ENCODE measurements at places on chromosomes 12 and 14.

GRCh38 chr12:13599176-13599575 is 382.2 kb downstream of the GRIN2B start:
- DNase-seq, result no peak

DNA sequence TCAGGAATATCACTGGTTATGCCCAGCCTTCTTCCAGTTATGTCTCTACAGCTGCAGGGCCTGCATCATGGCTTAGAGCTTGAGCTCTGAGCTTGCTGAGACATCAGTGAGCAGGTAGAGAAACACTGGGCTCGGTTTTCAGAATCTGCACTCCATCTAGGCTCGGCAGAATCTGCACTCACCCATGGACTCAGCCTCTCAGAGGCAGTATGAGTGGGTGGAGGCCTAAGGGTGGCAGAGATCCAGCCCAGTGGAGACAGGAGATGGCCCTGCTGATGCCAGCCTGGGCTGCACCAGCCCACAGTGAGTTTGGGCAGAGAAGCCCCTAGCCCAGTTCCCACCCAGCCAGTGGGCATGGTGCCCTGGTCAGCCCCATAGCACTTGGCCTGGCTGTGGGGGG is 12.8 kb downstream of the KRT80 start:
- no peak for DNase-seq

GRCh38 chr12:38411946-38412345 is 95.4 kb downstream of the ALG10B start:
- DNase-seq, result no peak

DNA sequence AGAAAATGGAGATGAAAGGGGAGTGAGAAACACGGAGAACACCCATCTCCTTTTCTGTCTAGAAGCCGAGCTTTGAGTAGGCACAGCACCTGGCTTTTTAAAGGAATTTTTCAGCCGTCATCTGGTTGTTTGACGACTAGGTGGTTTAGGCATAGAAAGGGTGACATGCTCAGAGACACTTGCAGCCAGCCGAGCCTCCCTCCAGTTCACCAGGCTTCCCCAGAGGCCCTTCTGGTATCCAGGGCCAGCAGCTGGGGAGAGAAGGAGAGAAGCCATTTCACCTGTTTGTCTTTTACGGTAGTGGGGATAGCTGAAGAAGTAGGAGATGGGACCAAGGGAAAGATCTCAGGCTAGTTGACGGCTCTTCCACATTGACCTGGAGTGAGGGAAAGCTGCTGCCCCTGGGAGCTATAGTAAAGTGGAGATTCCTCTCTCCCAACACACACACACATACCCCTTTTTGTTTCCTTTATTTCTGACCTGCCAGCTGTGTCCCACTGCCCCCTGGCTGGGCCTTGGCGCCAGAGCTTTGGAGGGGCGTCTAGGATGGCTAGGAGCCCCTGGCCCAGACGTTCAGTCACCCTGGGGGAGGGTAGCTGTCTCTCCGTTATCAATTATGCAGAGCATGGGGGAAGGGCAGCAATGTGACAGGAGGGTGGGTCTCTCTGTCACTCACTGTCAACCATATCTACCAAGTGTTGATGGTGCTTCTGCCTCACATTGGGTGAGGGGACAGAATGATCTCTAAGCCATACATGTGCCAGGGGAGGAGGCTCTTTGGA is 5.5 kb downstream of the MAP3K12 start:
- DNase-seq, result no peak

- DNase-seq, result no peak
These were observed 309.3 kb downstream of the PDZRN4 start for GRCh38 chr12:41497409-41497808.

GRCh38 chr12:1912580-1913376 is 5.7 kb downstream of the CACNA2D4 start:
- DNase-seq, result no peak

DNA sequence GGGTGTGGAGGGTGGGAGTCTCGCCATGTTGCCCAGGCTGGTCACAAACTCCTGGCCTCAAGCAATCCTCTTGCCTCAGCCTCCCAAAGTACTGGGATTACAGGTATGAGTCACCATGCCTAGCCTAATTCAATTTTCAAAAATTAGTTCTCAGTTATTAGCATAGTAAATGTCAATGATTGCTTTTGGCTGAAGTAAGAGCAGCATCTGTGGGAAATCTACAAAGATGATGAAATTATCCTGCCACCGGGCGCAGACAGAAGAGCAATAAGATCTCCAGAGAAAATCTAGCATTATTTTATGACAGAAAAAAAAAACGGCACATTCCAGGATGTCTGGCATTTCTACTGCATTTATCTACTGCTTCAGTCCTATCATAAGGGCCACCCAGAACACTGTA is 97.9 kb upstream of the DAAM1 start:
- DNase-seq, result no peak

DNA sequence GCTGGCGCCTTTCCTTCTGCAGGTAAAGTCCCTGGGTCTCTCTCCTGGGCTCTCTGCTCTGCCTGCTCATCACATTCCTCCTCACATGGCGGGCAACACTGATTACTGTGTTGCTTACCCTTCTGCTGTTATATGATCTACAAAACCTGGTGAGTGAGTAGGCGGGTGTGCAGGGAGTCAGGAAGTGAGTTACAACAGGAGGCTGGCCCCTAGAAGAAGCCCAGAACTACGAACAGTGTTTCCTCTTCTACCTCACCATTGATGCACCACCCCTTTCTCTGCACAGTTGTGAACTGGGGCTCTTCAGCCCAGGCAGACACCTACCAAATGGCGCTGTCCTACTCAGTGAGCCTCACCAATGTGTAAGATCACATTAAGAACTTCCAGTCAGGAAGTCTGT is 4.9 kb upstream of the KLHL33 start:
- DNase-seq, result no peak

- DNase-seq, result no peak
These were observed 68.5 kb downstream of the FBXO34 start for GRCh38 chr14:55339770-55340169.
